ENCODE measurements at places on chromosomes 4 and X.

DNA sequence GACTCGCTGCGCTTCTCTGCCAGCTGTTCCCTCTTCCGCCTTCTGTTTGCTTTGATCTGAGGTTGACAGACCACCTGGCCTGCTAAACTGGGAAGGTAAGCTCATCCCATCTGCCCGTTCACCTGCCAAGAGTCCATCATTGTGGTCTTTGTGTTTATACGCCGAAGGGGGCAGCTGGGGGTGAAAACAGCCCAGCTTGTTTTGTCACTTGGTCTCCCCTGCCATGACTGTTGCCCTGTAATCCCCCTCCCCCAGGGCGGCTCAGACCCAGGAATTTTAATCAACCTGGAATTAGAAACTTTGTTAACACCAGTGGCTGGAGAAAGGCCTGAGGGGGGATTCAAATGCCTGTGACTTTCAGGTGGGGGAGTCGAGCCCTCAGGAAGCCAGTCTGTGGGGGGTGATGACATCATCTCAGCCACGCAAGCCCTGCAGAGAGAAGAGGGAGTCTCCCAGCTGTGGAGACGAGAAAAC lies 333.3 kb downstream of the BCOR start:
- no peak for DNase-seq

GRCh38 chr4:174531486-174531885 lies 9.2 kb upstream of the HPGD start:
- DNase-seq: no peak

- no peak for DNase-seq
These were observed 84.2 kb upstream of the KCTD8 start for GRCh38 chr4:44532851-44533250.

GRCh38 chrX:9627922-9628321 lies 137.7 kb downstream of the GPR143 start:
- DNase-seq: no peak

- no peak for DNase-seq
These were observed 309.4 kb downstream of the ZNF674 start for GRCh38 chrX:46235778-46236177.

GRCh38 chr4:34676400-34676799 lies 1567.9 kb downstream of the ARAP2 start:
- DNase-seq: no peak

GRCh38 chr4:72311291-72311690 lies 257.7 kb downstream of the ADAMTS3 start:
- no peak for DNase-seq

DNA sequence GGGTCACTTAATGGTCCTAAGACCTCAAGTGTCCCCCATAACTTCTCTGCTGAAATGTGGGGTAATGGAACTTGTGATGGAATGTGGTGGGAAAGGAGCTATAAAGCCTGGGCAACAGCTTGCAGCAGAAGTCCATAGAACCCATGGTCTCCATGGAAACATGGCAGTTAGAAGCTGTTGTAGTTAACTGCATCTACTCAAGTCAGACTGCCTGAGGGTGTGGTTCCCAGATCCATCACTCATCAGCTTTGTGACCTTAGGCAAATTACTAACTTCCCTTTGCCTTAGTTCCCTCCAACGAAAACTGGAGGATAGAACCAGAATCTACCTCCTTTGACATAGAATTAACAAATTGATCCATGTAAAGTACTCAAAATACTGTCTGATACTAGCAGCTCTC lies 113.0 kb downstream of the SPATA18 start:
- DNase-seq: no peak

- no peak for DNase-seq
These were observed 26.5 kb downstream of the RELL1 start for GRCh38 chr4:37659696-37660095.

- no peak for DNase-seq
These were observed 74.9 kb downstream of the NSG1 start for GRCh38 chr4:4461850-4462249.

DNA sequence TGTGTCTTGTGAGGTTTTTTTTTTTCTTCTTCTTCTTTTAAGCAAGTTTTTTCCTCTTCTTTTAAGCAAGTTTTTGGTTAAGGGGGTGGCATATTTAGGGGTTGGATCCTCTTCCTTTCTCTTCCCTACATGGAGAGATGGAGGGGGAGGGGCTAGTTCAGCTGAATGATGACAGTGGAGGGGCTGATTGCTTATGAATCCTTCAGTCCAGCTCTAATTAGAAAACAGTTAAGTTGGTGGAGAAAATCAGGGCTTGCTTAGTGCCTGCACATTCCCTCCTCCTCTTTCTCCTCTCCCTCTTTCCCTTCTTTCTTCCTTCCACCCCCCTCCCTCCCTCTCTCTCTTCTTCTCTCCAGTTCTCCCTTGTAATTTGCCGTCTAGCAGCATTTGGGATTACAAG lies 4.4 kb upstream of the HAND2 start:
- DNase-seq: no peak

DNA sequence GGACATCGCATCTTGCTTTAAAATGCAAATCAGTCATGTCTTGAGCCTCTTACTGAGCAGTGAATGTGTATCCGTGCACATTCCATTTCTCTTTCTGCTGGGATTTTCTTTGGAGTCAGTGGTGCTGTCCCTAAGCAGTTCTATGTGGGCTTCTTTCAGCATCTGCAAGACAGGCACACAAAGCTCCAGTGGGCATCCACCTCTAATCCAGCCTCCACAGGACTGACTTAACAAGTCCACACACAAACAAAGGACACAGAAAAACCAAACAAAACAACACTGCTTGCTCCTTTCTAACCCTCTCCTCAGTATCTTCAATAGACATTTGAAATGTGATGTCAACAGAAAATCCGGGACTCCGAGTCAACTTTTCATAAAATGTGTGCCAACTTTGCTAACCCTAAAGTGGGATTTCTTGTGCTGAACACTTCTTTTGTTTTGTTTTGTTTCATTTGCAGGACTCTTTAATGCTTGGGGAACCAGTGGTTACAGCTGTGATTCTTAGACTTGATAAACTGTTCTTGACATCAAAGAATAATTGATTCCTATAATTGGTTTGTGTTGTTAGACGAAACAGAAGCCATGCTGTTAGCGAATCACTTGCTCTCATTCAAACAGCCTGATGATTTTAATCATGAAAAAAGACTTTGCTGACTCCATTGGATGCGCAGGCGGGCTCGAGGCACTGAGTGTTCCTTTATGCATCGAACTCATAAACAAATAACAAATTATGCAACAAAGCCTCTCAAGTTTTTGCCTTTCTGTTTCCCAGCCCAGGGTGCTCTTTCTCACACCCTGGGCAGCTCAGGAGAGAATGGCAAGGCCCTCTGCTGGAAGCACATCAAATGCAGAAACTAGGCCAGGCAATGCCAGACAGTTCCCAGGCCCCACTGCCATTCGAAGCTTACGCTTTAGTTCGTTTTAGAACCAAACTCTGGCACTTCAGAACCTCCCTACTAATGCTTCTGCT lies 20.1 kb downstream of the ETNPPL start:
- DNase-seq: no peak

GRCh38 chr4:84527391-84527790 lies 28.3 kb upstream of the NKX6-1 start:
- no peak for DNase-seq

GRCh38 chrX:84175274-84175673 lies 12.7 kb downstream of the RPS6KA6 start:
- DNase-seq: no peak

DNA sequence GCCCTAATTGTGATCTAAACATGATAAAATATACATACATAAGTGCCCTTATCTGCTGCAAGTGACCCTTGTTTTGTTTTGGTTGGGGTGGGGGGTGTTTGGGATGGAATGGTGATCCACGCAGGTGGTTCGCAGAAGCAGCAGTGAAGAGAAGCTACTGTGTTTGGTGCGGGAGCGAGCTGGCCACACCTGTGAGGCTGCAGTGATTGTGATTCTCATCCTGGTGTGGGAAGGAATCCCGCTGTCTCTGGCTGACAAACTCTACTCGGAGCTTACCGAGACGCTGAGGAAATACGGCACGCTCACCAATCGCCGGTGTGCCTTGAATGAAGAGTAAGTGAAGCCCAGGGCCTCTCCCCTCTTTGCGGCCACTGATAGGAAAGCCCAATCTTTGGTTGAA lies 96.8 kb downstream of the TET2 start:
- DNase-seq: no peak

DNA sequence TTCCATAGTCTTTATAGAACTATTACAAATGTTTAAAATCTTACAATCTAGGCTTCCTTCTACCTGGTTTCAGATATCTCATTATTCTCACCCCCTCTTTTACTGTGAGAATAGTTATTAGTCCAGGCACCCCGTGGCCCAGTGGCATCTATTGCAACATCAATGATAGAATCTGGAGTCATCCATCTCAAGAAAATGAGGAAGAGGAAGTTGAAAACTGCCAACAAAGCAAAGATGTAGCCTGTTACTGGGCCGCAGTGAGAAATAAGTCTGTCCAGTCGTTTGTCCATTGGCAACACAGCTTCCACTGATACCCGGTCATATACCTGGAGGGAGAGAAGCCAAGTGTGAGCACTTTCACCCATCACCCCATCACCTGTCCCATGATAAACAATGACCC lies 6.0 kb upstream of the ASB11 start:
- no peak for DNase-seq

GRCh38 chr4:177405508-177405907 lies 36.7 kb downstream of the AGA start:
- DNase-seq: no peak

GRCh38 chrX:17882680-17883079 lies 21.6 kb upstream of the RAI2 start:
- DNase-seq: no peak
